NCI-H524 treated with DMSO at 0.1 percent for 48 hours (cell line): ENCODE measurements at places on chromosomes 2 and 18.

DNA sequence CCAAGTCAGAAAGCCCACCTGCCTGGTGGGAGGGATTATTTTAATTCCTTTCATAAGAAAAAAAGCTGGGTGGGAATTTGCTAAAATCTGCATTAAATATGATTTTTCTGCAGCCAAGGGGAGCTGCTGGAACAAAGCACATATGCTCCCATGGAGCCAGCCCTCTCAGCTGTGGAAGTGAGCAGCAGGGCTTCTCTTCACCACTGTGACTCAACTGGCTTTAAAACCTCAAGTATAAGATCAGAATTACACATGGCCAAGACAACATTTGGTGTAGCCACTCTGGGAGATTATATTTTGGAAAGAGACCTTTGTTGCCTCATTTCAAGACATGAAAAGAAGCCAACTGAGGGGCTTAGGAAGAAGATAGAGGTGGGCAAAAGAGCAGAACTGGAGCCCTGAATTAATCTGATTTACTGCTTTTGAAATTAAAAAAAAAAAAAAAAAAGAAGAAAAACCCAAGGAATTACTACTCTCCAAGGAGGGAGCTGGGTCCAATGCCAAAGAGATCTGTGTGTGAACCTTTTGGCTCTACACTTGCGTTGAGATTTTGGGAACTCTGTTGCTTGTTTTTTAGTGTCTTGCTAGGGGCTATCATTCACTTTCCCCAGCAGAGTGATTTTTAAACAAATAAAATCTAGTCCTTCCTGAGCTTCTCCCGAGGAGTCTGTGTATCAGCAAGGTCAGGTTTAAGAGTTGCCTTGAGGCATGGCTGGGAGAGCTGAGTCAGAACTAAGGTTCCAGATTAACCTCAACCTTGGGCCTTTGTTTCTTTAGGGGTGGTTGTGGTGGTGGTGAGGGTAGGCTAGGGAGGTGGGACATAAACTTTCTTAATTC, 6.0 kb downstream of the LHCGR start:
- DNase-seq = no peak

DNA sequence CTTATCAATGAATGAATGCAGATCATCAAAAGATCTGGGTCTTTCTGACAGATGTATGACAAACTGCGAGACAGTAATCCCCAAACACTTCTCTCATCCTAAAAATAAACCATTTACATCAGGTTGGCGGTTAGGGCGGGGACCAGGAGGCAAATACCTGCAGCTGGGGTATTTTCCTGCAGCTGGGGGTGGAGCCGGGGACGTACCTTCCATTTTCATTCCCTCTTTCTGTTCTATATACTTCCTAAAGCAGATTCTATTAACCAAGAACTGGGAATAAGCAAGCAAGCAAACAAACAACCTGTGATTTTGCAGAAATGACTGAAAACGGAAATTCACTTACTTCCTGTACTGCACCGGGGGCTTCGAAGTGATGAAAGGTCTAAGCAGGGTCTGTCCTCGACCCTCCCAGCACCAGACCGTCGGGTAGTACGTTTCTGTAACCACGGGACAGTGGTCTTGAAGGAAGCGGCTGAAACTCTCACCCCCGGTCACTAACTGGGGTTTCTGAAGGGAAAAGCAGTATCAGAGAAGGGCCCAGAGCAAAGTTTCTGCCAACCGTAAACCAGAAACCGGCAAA, 1.2 kb downstream of the ABHD3 start:
- DNase-seq = no peak

DNA sequence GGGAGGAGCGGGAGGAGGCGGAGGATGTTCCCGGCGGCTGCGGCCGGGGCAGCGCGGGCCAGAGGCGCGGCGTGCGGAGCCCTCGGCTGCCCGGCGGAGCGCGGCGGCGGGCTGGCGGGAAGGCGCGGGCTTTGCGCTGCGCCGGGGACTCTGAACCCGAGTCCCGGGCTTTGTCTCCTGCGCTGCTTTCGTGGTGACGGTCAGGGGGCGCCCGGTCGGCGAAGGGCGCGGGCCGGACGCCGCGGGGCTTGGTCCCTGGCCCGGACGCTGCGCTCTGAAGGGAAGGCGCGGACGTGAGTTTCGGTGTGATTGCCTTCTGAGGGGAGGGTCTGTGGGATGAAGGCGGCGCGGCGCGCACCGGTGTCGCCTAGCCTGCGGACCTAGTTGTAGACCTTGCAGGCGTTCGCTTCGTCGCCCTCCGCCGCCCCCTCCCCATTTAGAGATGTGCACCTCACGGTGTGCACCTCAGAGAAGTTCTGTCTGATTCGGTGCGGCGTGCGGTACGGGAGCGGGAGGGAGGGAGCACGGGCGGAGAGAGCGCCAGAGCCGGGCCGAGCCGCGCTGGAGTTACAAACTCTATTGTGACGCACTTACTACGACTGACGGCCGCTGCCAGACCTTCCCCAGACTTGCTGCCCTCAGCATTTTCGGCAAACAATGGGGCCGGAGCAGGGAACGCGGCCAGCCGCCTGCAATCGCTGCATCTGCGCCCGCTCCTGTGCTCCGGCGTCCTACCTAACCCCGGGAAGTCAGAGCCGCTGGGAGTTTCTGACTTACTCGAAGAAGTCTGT, 2.1 kb downstream of the BCL2L11 start:
- DNase-seq = no peak

- no peak for DNase-seq
These were observed 75.3 kb upstream of the L3MBTL4 start for GRCh38 chr18:6489977-6490376.
